ENCODE measurements at places on chromosomes 7 and 10.

DNA sequence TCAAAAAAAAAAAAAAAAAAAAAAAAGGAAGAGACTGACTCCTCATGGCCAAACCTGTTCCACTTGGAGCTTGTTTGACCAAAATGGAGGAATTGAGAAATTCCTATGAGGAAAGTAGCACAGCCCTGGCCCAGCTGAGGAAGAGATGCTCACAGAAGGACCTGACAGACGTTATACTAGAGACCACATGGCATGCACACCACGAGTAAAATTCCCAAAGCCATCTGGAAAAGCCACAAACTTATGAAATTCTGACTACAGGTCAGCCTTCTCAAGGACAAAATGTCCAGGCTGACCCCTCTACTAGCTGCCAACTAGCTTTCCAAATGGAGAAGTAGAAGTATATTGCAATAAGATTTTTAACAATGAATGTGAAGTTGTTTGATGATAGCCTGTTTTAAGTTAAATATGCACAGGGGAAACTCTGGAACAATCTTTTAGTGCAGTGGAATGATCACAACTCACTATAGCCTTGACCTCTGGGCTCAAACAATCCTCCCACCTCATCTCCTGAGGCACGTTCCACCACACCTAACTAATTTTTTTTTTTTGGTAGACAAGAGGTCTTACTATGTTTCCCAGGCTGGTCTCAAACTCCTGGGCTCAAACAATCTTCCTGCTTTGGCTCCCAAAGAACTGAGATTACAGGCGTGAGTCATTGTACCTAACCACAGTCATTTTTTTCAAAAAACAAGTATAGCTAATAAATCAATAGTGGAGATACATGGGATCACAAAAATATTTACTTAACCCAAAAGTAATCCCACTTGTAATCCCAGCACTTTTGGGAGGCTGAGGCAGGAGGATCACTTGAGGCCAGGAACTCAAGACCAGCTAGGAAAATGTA, 75.7 kb downstream of the AKR1D1 start:
- peaks cover 5% of the 10 kb centered on the region for H3K4me1 ChIP-seq
- H3K4me3 ChIP-seq, result no peak overlapping the region
- DNase-seq, result no peak
- H3K27ac ChIP-seq, result no peak overlapping the region

DNA sequence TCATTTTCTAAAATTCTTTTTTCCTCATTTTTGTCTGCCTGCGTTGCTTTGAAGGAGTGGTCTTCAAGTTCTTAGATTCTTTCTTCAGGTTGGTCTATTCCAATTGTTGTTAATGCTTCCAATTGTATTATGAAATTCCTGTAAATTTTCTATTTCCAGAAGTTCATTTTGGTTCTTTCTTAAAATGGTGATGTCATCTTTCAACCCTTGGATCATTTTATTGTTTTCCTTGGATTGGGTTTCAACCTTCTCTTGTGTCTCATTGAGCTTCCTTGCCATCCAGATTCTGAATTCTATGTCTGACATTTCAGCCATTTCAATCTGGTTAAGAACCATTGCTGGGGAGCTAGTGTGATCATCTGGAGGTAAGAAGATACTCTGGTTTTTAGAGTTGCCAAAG, 33.1 kb downstream of the PNLIPRP2 start:
- no peak overlapping the region for H3K4me3 ChIP-seq
- H3K4me1 ChIP-seq, result no peaks in the 10 kb centered on the region
- H3K36me3 ChIP-seq, result no peaks in the 10 kb centered on the region

DNA sequence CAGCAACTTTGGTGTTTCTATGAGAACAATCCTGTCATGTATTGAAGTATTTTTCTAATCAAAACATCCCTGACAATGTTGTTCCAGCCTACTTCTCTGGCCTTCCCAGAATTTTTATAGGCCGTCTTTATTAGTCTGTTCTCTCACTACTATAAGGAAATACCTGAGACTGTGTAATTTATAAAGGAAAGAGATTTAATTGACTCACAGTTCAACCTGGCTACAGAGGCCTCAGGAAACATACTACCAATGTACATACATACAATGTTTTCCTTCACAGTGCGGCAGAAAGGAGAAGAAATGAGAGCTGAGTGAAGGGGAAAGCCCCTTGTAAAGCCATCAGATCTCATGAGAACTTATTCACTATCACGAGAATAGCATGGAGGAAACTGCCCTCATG, 484.7 kb upstream of the PODXL start:
- DNase-seq, result no peak
- H3K4me1 ChIP-seq, result no peaks in the 10 kb centered on the region
- H3K36me3 ChIP-seq, result no peaks in the 10 kb centered on the region
- no peak overlapping the region for H3K27ac ChIP-seq
- H3K4me3 ChIP-seq, result no peak overlapping the region
- peaks cover 5% of the 10 kb centered on the region for H3K27me3 ChIP-seq

- no peaks in the 10 kb centered on the region for H3K36me3 ChIP-seq
- H3K4me3 ChIP-seq, result no peak overlapping the region
- H3K27me3 ChIP-seq, result no peaks in the 10 kb centered on the region
- no peaks in the 10 kb centered on the region for H3K4me1 ChIP-seq
- H3K27ac ChIP-seq, result no peak overlapping the region
Measured at GRCh38 chr10:86729677-86730076, 26.7 kb upstream of the BMPR1A start.

DNA sequence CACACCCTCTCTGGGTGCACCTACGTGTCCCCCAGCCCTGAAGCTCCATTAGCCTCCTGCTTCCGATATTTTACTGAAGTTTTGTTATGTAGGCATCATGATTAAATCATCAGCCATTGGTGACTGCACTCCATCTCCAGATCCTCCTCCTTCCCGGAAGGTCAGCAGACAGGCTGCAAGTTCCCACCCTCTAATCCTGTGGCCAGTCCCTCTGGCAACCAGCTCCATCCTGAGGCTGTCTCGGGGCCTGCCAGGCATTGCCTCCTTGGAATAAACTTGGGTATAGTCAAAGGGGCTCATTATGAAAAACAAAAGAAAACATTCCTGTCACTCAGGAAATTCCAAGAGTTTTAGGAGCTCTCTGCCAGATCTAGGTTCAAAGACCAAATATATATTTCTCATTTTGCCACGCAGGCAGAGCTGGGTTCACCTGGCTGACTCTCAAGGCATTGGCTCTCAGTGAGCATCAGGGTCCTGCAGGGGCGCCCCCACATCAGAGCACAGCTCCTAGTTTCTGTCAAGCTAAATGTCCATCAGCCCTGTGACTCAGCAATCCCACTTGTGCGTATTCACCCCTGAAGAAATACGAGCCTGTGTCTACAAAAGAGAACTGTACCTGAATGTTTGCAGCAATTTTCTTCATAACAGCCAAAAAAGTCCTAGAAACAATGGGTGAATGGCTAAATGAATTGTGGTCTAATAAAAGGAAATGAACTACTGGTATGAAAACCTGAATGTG, 27.4 kb upstream of the TMEM72 start:
- H3K4me3 ChIP-seq, result no peak overlapping the region
- no peak overlapping the region for H3K27ac ChIP-seq
- no peaks in the 10 kb centered on the region for H3K36me3 ChIP-seq
- H3K27me3 ChIP-seq, result peaks cover 12% of the 10 kb centered on the region
- H3K4me1 ChIP-seq, result peaks cover 6% of the 10 kb centered on the region

- no peak overlapping the region for H3K4me3 ChIP-seq
- H3K36me3 ChIP-seq, result no peaks in the 10 kb centered on the region
- no peak overlapping the region for H3K27ac ChIP-seq
- peaks cover 8% of the 10 kb centered on the region for H3K4me1 ChIP-seq
- DNase-seq, result no peak
Measured at GRCh38 chr7:128035712-128036111, 4.5 kb upstream of the LRRC4 start.

DNA sequence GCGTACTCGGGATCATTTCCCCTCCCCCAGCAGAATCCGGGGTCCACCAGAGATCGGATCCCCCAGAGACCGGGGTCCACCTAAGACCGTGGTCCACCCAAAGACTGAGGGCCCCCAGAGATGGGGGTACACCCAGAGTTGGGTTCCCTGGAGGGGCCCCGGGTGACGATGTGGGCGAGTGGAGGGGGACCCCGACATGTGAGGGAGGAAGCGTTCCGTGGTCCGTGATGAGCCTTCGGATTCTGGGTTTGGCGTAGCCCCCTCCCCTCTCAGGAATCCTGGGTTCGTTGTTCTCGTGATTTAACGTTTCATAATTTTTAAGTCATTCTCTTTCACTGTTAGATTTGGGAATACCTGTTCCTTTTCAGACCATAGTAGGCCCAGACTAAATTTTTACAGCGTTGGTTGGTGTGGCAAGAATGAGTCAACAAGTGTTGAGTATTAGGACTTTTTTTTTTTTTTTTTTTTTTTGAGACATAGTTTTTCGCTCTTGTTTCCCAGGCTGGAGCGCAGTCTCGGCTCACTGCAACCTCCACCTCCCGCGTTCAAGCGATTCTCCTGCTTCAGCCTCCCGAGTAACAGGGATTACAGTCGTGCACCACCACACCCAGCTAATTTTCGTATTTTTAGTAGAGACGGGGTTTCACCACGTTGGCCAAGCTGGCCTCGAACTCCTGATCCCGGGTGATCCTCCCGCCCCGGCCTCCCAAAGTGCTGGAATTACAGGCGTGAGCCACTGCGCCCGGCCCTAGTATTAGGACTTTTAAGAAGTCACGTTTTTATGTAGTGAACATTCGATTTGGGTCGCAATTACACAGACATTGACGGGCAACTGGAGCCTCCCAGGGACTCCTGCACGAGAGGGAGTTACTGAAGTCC, 672 bp downstream of the GTPBP4 start:
- H3K4me3 ChIP-seq, result peak overlapping the region; percentile 97
- peaks cover 39% of the 10 kb centered on the region for H3K4me1 ChIP-seq
- H3K36me3 ChIP-seq, result peaks cover 44% of the 10 kb centered on the region
- H3K27ac ChIP-seq, result peak overlapping the region; percentile 99
- H3K27me3 ChIP-seq, result no peaks in the 10 kb centered on the region

All from activated naive CD8-positive, alpha-beta T cell treated with anti-CD3 and anti-CD28 coated beads, Interleukin-2, amount 50 U/mL, for 24 hours (primary cell).